Activated T-helper 1 cell treated with anti-CD3 and anti-CD28 coated beads, Interleukin-2, amount 50 U/mL, for 16 hours (primary cell): ENCODE measurements at places on chromosomes 1 and 21.

DNA sequence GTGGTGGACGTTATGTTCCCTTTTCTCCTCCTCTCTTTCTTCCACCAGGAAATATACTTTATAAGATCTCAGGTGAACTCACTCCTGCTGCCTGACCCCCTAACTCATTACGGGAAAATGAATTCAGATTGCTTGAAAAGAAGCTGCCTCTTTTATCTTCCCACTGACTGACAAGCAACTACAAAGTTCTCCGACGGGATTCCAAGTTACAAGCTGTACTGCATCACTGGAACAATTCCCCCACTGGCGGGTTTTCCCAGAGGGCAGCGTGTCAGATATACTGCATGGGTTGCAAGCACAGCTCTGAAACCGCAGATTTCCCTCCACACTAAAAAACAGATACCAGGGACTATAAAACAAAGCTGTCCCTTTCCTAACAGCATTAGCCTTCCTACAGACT lies 390.6 kb downstream of the KCTD3 start:
- DNase-seq: no peak

DNA sequence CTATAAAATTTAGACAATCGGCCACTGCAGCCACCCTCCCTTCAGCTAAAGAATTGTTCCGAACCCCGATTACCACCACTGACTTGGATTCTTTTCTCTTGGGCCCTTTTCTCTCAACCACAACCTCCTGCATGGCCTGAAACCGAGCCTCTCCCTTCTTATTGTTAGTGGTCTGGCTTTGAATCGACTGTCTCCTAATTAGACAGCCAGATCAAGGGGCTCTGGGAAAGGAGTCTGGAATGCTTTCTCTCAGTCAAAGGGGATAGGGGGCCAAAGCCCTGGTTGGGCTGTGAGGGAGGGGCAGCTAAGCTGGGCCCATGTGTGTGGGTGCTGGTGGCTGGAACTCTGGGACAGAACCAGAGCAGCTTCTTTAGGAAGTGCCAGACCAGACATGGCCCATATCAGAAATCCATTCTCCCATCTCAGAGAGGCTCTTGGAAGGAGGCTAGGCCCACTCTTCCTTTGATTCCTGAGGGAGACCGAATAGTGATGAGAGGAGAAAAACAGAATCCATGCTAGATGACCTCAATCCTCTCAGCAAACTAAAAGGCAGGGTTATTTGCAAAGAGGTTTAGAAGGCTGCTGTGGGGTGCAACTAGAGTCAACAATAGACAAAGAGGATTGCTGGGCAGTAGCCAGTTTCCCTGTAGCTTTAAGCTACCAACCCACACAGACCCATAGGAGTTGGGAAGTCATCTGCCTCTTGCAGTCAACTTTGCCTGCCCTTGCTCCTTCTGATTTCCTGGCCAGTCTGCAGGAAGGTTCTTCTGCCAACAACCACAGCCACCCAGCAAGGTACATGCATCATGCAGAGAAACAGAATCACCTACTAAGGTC lies 117.6 kb downstream of the AK5 start:
- no peak for DNase-seq

- DNase-seq: no peak
These were observed 132.0 kb downstream of the FOXD2 start for GRCh38 chr1:47569681-47570470.

DNA sequence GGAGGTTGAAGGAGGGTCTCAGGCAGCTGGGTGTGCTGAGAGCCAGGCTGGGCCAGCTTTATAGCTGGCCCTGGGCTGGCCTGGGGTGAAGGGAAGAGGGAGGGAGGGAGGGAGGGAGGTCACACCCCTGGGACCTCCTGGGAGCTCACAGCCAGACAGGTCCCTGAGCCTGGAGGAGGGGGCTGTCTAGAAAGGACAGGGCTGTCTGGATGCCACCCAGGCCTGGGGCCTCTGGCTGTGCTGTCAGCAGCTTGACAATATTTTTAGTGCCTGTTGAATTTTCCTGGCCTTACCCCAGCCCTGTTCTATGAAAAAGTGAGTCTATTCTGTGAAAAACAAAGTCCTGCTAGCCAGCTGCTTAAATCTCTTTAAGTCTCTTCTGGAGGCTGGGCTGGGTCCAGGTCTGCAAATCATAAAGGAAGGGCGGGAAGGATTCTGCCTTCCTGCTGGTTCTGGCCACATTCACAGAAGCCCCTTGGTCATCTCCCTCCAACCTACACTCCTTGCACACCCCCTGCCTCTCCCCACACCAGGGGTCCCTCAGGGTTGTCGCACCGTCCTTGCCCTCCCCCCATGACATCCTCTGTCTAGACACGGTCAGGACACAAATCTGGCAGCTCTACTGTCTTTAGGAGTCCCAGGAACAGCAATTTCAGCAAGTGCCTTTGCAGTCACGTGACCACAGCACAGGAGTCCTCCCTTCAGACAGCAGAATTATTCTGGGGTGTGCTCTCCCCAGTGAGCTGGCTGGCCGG lies at the start of gene LEFTY2:
LEFTY2 (minus strand) TSS at position 34 of the 755 bp plus-strand sequence. CDS start 80 bp downstream, outside the sequence.
- no peak for DNase-seq

GRCh38 chr1:67571406-67571805 lies 113.6 kb upstream of the GADD45A start:
- no peak for DNase-seq

GRCh38 chr21:33171616-33172169 lies 58.0 kb upstream of the IFNAR2 start:
- DNase-seq: no peak

- no peak for DNase-seq
These were observed 4.1 kb upstream of the DEGS1 start for GRCh38 chr1:224178894-224179293.
